ENCODE measurements at places on chromosomes 5 and 9. TPM values are rescaled to one million over a fixed set of nuclear protein-coding genes. Genes with fewer than 3 reads are reported as not detected.

- DNase-seq = no peak
Observed at GRCh38 chr5:119681734-119682133, 52.4 kb downstream of the FAM170A start.

DNA sequence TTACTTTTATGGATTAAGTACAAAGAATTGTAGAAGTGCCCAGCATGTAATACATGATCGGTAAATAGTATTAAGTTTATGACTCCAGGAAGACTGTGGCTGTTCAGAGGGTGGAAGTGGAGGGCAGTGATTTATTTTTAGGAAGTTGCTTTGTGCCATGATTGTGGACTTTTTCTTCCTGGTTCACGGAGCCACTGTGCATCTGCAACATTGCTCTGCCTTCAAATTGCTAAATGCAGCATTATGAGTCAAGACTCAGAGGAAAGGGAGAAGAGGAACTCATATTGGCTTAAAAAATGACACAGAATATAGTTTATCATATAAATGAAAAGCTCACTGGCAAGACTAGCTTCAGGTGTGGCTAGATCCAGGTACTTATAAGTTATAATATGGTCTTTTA lies 301.5 kb downstream of the KCTD16 start:
- no peak for DNase-seq

DNA sequence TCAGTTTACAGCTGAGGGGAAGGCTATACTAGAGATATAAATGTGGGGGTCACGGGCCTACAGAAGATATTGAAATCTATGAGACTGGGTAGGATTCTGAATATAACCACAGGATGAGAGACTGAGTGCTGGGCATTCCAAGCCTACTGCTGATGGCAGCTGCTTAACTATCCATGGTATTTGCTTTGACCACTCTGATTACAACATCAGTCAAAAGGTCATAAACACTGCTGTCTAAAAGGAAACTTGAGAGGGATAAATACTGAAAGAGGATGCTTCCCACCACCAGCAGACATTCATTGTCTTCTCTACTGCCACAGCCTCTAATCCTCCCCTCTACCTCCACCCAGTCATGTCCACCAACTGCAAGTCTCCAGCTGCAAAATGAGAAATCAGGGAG lies 3.8 kb downstream of the ZNF622 start:
- no peak for DNase-seq

- no peak for DNase-seq
Observed at GRCh38 chr5:83964271-83964670, 243.6 kb upstream of the HAPLN1 start.

- DNase-seq = no peak
Observed at GRCh38 chr9:88803546-88804253, 187.6 kb upstream of the S1PR3 start.

DNA sequence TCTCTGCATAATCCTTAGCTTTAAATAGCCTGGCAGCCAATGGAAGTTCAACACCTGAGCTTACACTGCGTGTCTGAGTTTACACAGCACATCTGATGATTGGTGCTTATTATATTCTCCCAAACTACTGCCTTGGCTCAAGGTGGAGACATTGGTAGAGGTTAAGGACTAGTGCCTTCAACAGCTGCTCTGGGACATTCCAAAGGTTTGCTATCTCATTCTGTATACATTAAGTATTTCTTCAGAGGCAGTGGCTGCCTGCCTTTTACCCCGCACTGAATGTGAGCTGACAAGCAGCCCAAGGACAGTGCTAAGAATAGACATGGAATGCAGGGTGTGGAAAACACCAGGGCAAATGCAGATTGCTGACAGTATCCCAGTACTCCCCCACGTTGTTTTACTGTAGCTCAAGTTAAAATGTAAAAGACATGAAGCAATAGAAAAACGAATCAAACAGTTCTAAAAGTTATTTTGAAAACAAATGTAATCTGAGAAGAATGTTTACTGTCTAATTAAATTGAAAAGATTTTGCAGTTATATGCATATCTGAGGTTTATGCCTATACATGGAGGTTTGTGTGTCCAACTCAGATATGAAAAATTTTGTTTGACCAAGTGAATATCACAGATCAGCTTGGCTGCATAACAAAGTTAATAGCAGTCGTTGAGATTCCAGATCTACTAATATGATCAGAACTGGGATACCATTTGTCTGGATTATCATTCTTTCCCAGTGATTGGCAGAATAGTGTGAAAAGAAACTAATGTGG lies 1.8 kb downstream of the HSPB3 start:
- peak; percentile 19 for DNase-seq

DNA sequence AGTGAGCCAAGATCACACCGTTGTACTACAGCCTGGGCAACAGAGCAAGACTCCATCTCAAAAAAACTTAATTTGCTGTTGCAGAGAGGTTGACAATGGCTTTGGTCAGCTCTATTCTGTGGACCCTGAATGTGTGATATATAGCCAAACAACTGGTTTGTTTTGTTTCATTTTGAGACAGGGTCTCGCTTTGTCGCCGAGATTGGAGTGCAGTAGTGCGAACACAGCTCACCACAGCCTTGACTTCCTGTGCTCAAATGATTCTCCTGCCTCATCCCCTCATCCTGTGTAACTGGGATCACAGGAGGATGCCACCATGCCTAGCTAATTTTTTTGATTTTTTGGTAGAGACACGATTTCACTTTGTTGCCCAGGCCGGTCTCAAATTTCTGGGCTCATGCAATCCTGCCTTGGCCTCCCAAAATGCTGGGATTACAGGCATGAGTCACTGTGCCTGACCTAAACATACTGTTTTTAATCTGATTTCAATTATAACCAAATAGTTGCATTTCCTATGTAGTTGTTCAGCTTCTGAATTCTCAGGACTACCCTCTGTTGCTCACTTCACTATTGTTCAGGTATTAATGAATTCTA lies 9.8 kb downstream of the RNF183 start:
- DNase-seq = no peak

- no peak for DNase-seq
Observed at GRCh38 chr5:151476016-151476415, 28.6 kb downstream of the SLC36A1 start.

DNA sequence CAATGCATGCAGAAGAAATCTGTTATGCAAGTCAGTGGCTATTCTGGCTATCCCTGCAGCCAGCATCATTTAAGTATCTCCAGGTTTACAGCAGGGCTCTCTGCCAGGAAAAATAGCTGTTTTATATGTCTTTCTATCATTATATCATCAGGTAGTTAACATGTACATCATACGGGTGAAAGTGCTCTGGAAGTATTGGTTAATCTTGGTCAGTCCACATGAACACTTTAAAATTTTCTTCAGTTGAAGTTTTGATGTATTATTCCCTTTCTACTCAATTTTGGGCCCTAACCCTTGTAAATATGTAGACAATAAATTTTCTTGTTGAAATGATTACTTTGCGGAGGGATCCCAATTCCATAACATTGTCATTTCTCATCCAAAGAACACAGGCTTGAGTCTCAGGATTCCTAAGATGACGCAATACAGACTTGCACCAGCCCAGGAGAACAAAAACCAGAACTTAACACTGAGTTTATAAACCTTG lies 67.5 kb downstream of the SEMA6A start:
- no peak for DNase-seq

DNA sequence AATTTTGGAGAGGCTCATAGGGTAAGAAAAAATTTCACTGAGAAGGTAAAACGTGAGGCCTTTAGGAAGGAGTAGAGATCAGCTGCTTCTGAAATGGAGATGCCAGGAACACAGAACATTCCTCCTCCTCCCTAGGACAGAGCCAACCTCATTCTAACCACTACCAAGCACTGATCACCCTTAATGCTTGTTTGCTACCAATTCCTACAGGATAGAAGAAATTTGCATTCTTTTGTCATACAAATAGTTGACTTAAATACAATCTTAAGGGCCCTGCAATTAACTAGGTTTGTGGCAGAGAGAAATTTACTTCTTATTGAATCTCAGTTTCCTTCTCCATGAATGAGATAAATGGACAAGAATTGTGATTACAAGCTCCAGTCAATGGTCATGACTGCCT lies 780.2 kb upstream of the WWC1 start:
- peak; percentile 81 for DNase-seq

GRCh38 chr5:59597690-59598546 lies 295.6 kb downstream of the PDE4D start:
- DNase-seq = no peak

GRCh38 chr5:164256954-164257353 lies 751.5 kb downstream of the MAT2B start:
- DNase-seq = no peak

DNA sequence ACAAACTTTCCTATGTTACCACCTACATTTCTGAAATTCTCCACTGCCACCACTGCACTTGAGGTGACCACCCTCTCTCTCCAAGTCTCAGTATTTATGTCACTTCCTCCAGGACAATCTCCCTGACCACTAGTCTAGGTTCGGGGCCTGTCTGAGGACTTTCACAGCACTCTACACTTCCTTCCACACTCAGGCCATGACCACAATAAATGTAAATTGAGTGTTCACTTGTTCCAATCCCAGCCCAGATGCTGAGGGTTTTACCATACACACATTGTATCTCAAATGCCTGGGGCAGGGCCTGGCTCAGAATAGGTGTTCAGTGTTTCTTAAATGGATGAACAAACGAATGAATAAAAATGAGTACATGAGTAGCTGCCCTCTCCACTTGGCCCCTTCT lies 26.9 kb upstream of the CCNG1 start:
- DNase-seq = no peak

DNA sequence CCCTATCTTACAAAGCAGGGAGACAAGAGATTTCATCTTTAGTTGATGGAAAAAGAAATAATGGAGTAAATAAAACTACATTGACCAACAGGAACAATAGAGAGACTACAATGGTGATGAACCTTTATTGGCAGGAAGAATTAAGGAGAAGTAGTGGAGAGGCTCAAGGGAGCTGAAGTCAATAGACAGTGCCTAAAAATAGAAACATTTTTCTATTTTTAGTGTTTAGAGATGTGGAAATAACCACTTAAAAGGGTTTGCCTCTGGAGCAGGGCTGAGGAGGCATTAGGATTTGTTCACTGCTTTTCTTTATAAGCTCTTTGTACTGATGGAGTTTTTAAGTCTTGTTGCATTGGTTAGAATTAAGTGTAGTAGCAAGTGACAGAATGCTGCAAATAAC lies 98.4 kb upstream of the ERCC6L2 start:
- DNase-seq = no peak

SCGB3A2 gene
- 36.1 TPM for total RNA-seq

CD14 gene
- not detected for total RNA-seq

PCSK5 gene
- total RNA-seq = 30.8 TPM

SEMA6A gene
- 355 TPM for total RNA-seq

NEUROG1 gene
- total RNA-seq = not detected
